Kidney epithelial cell (primary cell): ENCODE measurements at places on chromosomes 1 and 21. TPM values are rescaled to one million over a fixed set of nuclear protein-coding genes. Genes with fewer than 3 reads are reported as not detected.

OR2M4 gene
- total RNA-seq = not detected in 2 replicates

SDE2 gene
- total RNA-seq = 23.2 and 26.5 TPM in 2 replicates

DNA sequence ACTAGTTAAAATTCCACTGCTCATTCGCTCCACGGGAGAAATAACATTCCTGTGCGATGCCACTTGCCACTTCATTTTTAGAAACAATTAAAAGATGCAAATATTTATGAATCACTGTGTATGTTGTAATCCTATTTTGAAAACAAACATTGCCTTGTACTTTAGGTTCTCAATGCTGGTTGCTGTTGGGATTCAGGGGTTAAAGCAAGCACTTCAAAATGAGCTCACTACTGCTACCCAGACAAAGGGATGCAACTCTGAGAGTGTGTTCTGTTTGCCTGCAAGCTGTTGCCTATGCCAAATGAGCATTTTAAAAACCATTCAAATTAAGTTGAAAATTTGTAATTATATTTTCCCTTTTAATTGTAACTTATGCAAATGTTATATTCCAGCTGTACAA, 87.5 kb downstream of the RWDD3 start:
- DNase-seq = no peak

- DNase-seq = no peak
Measured at GRCh38 chr21:25640202-25640942, 1.3 kb downstream of the JAM2 start.

DNA sequence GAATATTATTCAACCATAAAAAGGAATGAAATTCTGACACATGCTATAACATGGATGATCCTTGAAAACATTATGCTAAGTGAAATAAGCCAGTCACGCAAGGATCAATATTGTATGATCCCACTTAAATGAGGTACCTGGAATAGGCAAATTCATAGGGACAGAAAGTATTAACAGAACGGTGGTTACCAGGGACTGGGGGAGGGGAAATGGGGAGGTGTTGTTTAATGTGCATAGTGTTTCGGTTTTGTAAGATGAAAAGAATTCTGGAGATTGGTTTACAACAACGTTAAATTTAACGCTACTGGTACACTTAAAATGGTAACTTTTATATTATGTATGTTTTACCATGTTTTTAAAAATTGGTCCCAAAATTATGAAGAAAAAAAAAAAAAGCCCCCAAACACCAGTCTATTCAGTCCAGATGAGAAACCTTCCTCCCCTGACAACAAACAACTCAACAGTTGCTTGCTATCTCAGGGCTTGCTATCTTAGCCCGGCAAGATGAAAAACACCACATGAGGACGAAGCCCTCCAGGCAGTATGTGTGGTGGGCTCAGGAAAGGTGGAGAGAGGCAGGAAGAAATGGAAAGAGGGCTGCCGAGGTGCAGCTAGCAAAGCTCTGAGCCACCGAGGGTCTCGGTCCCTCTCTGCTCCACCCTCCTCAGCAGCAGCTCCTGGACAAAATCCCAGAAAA, 8.5 kb downstream of the NUAK2 start:
- DNase-seq = no peak

GRCh38 chr1:95467036-95467435, 233.0 kb downstream of the RWDD3 start:
- DNase-seq = no peak

GRCh38 chr1:57131701-57132394, 166.0 kb upstream of the C8B start:
- no peak for DNase-seq
